Posterior cingulate gyrus (tissue), 11 donors: ENCODE measurements at places on chromosomes 3 and 15.

- DNase-seq, result no peak
Observed at GRCh38 chr3:164890061-164890460, 188.2 kb downstream of the SI start.

DNA sequence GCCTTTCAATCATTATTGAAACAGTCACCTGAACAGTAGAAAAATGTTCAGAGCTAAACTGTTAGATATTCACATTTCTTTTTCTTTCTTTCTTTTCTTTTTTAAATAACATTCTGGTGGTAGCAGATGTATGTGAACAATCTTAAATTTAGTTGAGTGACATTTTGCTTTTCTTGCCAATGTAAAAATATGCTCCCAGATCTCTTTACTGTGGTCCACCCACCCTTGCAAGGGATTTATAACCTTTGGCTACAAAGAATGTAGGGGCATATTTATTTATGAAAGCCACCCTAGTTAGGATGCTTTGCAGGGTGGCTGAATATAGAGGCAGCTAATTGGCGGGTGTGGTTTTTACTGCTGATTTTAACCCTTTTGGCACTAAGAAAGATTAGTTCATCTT lies 473.9 kb downstream of the MFSD1 start:
- DNase-seq, result no peak

- DNase-seq, result no peak
Observed at GRCh38 chr3:177665122-177665808, 468.0 kb upstream of the TBL1XR1 start.

- no peak for DNase-seq
Observed at GRCh38 chr15:41487802-41488201, 5.9 kb upstream of the ITPKA start.

- no peak for DNase-seq
Observed at GRCh38 chr3:188772886-188773285, 398.9 kb upstream of the TPRG1 start.

DNA sequence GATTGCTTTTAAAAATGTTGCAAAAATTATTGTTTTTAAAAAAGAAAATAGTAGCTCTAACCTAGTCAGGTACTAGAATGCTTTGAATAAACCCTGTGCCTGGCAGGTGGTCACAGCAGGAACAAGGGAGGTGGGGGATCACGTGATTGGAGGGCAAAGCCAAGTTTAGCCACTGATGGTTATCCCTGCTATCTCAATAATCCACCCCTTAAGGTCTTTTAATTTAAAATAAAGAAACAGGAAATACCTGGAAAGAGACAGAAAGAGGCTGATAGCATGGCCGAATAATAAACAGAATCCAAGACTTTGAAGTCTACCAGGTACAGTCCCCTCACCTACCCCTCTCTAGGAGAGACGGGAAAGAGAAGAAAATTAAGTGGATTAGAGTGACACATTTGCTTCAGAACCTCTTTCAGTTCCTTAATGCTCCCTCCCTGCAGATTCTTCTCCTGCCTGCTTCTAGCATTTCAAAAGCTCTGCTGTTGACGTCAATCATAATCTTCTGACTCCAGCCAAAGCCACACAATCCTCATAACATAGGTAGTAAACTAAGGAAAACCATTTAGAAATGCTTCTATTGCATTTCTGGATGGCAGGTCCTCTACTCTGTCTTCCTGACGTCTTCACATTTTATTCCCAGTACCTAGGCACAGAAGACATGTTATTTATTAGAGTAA lies 303.4 kb upstream of the MME start:
- no peak for DNase-seq

DNA sequence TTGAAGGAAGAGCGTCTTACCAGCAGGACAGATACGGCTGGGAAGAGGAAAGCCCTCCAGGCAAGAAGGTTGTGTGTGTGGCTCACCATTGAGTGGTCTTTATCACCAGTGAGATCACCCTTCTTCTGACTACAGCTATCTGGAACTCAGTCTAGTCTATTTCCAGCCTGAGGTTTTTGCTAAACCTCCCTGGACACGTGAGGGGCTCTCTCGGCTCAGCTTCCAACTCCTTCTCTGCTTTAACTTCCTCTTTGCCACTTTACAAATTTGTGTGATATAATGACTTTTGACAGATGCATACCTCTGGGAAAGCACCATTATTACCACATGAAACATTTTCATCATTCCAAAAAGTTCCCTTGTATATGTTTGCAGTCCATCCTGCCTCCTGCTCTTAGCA lies 15.3 kb upstream of the ROPN1 start:
- DNase-seq, result no peak

DNA sequence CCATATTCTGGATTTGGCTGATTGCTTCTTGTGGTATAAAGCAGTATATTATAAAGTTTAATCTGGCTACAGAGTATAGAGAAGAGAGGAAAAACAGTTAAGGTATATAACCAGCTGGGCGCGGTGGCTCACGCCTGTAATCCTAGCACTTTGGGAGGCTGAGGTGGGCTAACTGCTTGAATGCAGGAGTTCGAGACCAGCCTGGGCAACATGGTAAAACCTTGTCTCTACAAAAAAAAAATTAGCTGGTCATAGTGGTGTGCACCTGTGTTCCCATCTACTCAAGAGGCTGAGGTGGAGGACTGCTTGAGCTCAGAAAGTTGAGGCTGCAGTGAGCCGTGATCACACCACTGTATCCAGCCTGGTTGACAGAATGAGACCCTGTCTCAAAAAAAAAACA lies 7.3 kb downstream of the SLC12A6 start:
- DNase-seq, result no peak

DNA sequence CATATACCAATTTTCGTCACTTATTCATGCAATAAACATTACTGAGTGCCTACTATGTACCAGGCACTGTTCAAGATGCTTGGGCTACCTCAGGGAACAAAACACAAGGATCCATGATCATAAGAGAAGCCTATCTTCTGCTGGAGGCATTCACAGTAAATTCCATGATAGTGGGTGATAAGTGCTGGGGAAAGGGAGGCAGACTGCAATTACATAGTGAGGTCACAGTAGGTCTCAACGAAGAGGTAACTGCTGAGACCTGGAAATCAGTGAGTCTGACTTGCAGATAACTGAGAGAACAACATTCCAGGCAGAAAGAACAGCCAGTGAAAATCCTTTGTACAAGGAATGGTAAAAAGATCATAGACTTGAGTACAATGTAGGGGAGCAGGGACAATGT lies 33.6 kb downstream of the RAF1 start:
- DNase-seq, result no peak

DNA sequence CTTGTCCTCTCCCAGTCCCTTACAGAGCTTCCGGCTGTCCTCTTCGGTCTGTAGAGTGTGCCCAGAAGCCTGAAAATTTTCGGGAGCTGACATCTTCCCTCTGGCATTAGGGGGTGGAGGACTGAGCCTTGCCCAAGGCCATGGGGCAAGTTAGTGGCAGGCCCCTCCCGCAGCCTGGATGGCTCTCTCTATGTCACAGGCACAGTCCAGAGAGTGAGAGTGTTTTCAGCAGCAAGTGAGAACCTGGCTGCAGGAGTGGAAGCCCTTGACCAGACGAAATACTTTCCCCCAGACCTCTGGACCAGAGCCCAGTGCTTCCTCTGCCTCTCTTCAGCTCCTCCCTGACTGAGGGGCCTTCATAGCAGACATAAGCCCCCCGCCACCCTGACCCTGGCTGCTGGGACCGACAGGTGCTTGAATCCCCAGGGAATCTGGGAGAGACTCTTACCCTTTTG lies 50.5 kb upstream of the SEC22A start:
- DNase-seq, result no peak

- no peak for DNase-seq
Observed at GRCh38 chr15:33612721-33613304, 302.0 kb downstream of the RYR3 start.

DNA sequence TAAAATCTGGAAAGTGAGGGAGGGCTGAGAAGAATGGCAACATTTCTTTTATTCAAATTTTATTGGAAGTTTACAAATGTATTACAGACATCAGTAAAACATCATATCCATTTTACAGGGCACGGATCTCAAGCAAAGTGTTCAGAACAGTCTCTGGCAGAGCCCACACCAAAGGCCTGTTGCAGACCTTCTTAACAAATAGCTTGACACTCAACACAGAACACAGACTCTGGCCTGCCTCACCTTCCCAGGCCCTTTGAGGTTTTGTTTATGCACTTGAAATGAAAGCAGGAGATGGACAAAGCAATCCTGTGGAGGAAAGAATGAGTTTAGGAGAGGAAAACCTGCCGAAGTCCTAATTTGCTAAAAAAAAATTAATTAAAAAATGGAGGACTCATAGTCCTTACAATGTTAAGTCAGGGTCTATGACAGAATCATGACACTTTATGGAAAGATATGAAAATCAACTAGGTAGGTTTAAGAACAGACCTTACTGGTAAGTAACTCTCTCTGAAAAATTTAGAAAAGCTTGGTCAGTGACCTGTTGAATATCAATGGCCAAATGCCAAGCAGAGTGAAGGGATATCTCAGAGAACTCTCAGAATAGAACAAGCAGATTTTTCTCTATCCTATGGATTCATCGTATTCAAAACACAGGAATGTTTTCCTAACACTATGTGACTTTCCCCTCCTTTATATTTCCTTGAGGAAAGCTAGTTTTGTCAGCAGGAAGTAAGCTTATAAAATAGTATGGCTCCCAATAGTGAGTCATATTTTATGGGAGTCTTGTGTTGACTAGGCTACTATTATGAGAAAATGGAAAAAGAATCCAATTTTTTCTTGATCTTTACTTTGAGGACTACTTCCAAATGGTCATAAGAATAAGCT lies 70.8 kb upstream of the PSMD6 start:
- no peak for DNase-seq

DNA sequence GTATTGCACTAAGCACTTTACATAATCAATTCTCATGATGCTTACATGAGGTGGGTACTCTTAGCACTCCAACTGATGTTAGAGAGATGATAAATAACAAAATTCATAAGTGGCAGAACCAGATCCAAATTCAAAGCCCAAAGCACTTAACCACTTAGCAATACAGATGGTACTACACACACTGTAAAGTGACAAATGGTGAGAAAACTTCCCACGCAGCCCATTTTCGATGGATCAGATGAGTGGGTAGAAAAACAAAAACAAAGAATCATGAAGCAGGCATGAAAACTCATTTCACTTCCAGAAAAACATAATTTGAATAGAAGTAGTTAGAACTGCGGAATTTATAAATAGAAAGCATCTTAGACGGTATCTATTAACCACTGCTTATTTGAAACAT lies 66.2 kb downstream of the FRMD4B start:
- no peak for DNase-seq

DNA sequence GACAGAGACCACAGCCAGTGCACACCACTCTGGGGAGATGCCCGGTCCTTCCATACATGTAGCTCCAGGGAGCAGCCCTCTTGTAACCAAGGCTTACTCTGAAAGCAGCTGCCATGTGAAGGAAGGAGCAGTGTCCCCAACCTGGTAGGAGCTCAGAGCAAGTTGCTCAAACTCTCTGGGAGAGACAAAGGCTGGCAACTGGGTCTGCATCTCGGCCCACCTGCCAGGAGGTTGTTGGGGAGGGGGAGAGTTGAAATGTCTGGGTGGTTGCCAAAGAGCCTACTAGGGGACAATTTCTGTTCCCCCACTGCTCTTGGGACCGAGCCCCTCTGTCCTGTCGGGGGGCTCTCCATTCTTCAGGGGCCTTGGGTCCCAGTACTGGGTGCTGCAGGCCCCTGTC lies 309.9 kb downstream of the TLE3 start:
- DNase-seq, result no peak

- DNase-seq, result no peak
Observed at GRCh38 chr3:107676469-107677309, 153.9 kb downstream of the BBX start.

DNA sequence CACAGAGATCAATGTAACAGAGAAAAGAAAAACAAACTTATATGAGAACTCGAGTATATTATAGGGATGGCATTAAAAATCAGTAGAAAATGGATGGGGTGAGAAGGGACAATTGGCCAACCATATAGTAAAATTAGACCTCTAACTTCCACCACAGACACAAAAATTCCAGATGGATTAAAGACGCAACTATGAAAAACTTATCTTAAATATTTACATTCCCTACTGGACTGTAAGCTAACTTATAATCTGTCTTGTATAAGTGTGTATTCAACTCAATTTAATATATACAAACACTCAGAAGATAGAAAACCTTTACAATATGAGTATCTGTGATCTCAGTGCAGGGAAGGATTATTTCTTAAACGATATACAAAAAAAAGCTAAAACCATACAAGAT lies 3.0 kb downstream of the MFAP1 start:
- DNase-seq, result no peak

- no peak for DNase-seq
Observed at GRCh38 chr3:41682996-41683395, 278.9 kb downstream of the ULK4 start.

DNA sequence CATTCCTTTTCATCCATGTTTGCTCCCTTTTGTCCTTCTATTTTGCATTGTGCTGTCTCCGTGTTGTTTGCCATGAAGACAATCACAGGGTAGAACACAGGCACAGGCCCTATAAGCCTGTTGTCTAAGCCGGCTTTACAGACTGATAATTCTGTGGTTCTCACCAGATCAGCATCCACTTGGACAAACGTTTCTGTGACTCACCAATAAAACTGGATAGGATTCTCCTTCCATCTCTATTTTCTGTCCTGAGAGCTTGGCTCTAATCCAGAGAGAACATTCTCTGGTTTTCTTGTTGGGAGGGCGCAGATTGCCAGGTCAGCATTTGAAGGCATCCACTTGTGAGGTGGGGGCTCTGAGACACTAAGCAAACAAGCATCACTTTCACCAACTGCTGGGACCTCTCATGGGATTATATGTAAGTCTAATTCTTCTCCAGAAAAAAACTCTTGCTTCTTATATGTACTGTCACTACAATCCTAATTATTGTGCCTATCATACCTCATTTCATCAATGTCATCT lies 101.6 kb downstream of the ERC2 start:
- no peak for DNase-seq

DNA sequence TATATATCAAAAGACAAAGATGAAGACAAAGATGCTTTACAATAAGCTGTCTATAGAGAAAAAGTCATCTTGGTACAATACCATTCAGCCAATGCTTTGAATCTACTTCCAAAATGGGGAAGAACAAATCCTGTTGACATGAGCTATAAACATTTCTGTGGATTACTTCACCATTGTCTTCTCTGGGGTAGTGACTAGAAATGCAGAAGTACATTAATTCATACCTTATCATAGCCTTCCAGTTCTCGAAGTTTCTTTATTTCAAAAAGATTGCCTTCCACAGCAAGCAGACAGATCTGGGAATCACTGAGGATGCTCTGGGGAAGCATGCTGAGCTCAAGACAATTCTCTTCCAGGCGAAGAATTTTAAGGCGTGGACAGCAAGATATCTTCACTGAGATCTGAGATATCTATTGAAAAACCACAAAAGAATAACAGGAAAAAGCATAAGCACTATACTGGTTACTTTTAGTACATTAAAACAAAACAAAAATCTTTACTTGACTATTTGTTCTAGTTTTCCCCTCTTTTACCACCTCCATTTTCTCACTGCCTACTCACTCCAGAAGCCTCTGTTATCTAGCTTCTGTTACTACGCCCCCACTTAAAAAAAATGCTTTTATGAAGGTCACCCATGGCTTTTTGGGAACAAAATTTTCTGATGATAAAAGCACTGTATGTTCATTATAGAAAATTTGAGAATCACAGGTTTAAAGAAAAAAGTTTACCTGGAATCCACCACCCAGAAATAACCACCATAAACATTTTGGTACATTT lies 3.6 kb downstream of the LRRC57 start:
- no peak for DNase-seq

GRCh38 chr3:111210866-111211564 lies 139.4 kb downstream of the NECTIN3 start:
- no peak for DNase-seq
